ENCODE measurements at places on chromosomes 3 and 15. TPM values are rescaled to one million over a fixed set of nuclear protein-coding genes. Genes with fewer than 3 reads are reported as not detected.
A peak's percentile ranks its signal among the peaks of the same experiment; 100 is the strongest.

The ZSCAN29 gene
- 26.3 TPM for total RNA-seq

- no peak for DNase-seq
Measured at GRCh38 chr3:56123487-56123886, 344.8 kb downstream of the ERC2 start.

GRCh38 chr3:53668872-53669271 is 174.5 kb downstream of the CACNA1D start:
- no peak for DNase-seq

- no peak for DNase-seq
Measured at GRCh38 chr3:54572197-54572895, 355.5 kb downstream of the LRTM1 start.

DNA sequence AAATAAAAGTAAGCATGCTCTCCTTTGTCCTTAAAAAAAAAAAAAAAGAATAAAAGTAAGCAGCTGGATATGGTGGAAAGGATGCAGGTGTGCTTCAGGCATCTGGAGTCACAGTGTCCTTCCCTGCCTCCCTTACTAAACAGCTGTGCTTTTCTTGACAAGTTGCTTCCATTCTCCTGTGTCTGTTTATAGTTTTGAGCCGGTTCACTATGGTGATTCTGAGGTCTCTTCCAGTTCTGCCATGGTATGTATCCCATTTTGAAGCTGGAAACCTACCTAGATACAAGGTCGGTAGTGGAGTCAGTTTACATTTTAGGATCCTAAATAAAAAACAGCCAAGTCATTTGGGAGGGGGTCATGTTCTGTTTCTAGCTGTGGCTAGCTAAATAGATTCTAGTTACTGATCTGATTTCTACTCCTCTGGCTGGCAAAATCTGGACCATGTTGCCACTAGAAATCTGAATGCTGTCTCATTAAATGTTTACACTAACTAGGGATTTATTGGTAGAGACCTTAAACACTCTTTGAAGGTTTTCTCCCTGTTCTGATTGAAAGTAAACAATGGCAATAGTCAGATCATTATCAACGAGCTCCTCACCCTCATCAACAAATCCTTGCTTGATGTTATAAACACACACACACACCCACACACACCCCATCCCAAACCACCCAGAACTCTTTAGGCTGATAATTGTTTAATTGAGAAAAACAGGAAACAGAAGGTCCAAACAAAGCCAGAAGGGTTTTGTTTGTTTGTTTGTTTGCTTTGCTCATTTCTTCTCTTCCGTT is 7.9 kb downstream of the TNFSF10 start:
- DNase-seq: peak; percentile 63

- peak; percentile 62 for DNase-seq
Measured at GRCh38 chr15:52677593-52678467, 1.4 kb downstream of the ATOSA start.

DNA sequence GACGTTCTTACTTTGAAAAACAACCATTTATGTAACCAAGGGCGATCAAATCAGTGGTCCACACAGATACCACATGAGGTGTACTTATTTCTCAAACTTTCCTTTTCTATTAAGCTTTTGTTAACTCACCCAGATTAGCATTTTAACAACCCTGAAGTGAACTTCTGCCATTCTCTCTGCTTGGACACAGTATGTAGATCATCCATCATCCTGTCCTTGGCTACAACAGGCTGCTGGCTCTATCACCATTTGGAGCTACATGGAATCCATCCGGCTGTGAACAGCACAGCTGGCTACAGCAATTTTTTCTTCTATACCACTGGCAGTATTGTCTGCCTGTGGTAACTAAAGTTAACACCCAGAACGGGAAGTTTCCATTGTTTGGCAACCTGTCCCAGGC is 4.4 kb downstream of the SEMA6D start:
- no peak for DNase-seq
